Activated T-helper 17 cell treated with anti-CD3 and anti-CD28 coated beads, Interleukin-2, amount 50 U/mL, for 72 hours (primary cell): ENCODE measurements at places on chromosomes 7 and 10.
A peak's percentile ranks its signal among the peaks of the same experiment; 100 is the strongest.

DNA sequence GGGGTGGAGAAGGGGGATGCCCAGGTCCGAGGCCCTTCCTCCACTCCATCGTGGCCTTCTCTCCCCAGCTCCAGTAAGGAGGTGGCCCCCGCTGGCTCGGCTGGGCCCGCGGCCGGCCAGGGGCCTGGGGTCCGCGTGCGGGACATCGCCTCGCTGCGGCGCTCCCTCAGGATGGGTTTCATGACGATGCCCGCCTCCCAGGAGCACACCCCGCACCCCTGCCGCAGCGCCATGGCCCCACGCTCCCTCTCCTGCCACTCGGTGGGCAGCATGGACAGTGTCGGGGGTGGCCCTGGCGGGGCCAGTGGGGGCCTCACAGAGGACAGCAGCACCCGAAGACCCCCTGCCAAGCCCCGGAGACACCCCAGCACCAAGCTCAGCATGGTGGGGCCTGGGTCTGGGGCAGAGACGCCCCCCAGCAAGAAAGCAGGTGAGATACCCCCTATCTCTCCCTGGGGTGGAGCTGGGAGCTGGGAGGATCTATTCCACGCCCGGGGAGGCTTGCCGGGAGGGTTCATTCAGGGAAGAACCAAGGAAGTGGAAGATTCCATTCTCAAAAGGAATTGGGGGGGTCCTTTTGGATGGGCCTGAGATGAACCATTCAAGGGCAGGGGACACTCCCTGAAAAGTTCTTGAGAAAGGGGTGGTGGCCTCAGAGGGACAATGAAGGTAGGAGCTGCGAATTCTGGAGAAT is 3.2 kb downstream of the NYAP1 start:
- no peak for ATAC-seq

- ATAC-seq: no peak
Measured at GRCh38 chr7:22772885-22773284, 45.9 kb downstream of the IL6 start.

GRCh38 chr7:940599-941408 is 13.7 kb downstream of the ADAP1 start:
- ATAC-seq: peak; percentile 65

DNA sequence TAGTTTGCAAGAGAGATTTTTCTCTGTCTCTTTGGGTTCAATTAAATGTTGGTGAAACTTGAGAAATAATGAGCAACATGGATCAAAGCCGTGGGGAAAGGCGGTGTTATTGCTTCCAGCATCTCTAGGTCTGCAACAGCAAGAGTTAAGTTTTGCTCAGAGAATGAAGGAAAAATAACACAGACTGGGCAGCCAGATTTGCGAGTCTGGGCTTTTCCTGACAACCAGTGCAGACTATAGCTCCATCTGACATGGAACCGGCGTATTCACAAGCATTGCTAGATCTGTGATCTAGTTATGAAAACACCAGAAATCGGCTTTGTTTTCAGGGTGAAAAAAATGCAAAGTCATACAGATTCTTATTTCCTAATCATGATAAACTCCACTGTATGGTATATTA is 110.4 kb downstream of the CAMK1D start:
- no peak for ATAC-seq

- no peak for ATAC-seq
Measured at GRCh38 chr7:157837047-157837446, 500.2 kb downstream of the DNAJB6 start.

GRCh38 chr10:61463035-61463909 is 10.1 kb upstream of the TMEM26 start:
- no peak for ATAC-seq

DNA sequence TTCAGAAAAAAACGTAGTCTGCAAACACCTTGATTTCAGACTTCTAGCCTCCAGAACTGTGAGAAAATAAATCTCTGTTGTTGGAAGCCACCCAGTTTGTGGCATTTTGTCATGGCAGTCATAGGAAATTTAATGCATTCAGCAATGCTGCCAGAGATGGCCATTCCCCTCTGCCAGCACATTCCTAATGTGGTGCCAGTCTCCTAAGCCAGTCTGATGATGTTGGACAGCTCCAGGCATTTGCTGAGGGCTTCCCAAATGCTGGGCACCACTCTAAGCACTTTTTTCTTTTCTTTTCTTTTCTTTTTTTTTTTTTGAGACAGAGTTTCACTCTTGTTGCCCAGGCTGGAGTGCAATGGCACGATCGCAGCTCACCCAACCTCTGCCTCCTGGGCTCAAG is 666.7 kb upstream of the C7orf33 start:
- no peak for ATAC-seq

- ATAC-seq: peak; percentile 95
Measured at GRCh38 chr10:79298403-79299244, 48.6 kb upstream of the PPIF start.

DNA sequence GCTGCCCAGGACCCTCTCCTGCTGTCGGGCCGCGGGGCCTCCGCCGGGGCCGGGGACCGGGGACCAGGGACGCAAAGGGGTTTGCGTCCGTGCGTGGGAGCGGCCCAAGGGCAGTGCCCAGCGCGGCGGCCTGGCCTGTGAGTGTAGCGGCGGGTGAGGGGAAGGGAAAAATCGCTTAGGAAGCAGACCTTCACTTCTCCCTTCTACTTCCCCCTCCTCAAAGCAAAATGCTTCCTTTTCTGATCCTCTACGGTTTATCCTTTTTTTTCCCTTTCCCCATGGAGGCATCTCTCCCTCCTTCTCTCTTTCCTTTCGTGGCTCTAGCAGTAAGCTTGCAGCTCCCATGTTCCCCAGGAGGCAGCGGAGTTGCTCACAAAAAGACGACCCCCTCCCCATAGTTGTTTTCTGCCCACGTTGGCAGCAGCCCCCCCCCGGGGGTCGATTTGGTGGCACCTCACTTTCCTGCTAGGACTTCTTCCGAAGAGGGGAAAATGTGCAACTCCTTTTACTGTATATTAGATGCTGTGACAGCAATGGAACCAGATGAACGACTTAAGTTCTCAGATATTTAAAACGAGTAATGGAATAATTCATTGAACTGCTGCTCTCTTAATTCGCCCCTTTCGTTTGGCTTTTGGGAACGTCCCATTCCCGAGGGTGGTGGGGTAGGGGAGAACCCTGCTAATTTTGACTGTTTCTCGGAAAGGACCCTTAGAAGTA is 724 bp downstream of the CAPZA2 start:
- peak; percentile 40 for ATAC-seq

GRCh38 chr7:2734751-2735571 is 47.0 kb downstream of the AMZ1 start:
- ATAC-seq: no peak

GRCh38 chr10:70932392-70933196 is 44.2 kb upstream of the PCBD1 start:
- ATAC-seq: no peak

- no peak for ATAC-seq
Measured at GRCh38 chr7:103996639-103997038, 7.2 kb upstream of the RELN start.

DNA sequence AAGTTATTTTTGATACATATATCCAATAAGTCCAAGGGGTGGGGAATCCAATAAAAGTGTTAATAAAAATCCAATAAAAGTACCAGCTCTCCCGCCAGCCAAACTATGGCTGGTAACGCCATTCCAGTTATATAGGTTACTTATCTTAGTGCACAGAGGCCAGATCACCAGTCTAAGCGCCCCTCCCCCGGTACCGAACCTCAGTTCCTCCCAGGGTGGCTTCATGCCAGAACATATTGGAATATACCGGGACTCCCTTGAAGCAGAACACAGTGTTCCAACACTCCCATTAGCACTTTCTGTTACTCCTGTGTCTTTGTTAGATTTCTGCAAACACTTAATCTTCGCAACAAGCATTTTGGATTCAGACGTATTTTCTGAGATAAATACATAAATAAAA is 7.5 kb downstream of the FBH1 start:
- no peak for ATAC-seq

DNA sequence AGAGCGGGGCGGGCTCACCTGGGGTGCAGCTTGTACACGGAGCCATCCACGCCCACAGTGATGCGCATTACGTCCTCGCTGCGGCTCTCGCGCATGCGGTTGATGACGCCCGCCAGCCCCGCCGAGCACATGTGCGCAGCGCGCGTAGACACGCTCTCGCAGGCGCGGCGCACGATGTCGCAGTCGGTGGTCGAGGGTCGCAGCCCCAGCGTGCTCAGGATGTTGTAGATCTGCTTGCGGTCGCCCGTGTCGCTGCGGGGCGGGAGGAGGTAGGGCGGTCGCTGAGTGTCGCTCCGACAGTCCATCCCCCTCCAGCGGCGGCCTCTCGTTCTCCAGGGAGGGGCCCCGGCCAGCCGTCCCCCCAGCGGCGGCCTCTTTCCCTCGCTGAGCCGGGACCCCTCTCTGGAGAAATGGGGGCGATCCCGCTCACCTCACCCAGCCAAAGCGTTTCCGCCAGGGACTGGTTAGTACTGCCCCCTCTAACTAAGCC is 4.4 kb upstream of the MYL7 start:
- peak; percentile 57 for ATAC-seq

DNA sequence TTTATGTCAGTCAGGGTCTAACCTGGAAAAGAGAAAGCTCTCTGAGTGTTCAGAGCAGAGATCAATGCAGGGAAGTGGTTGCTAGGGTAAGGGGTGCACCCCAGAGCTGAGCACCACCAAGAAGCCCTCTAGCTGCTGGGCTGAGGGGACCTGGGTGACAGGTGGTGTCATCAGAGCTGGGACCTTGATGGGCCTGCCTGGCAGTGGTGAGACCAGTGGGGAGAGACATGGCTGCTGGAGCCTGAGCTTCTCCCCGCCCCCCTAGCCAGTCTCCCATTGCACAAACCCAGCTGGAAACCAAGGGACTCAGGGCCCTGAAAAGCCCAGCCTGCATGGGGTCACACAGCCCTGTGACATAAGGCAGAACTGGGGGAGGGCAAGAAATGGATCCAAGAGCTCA is 49.1 kb upstream of the OSBPL3 start:
- peak; percentile 34 for ATAC-seq

- no peak for ATAC-seq
Measured at GRCh38 chr7:43148161-43148731, 35.8 kb downstream of the HECW1 start.

DNA sequence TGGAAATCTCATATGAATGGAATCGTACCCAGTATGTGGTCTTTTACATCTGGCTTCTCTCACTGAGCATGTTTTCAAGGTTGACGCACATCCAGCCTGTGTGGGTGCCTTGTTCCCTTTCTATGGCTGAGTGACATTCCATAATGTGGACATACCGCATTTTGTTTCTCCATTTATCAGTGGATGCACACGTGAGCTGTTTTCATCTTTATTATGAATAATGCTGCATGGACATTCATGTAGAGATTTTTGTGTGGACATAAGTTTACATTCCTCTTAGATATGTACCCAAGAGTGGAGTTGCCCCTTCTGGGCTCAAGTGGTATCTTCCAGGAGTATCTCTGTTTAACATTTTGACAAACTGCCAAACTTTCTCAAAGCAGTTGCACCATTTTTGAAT is 1.3 kb upstream of the SCART1 start:
- ATAC-seq: no peak

GRCh38 chr7:23593706-23594105 is 3.5 kb upstream of the CCDC126 start:
- ATAC-seq: peak; percentile 38
